ENCODE measurements at places on chromosomes 12 and 14. TPM values are rescaled to one million over a fixed set of nuclear protein-coding genes. Genes with fewer than 3 reads are reported as not detected.
A peak's percentile ranks its signal among the peaks of the same experiment; 100 is the strongest.

The PRH2 gene
- polyA plus RNA-seq, result not detected

The P3H3 gene
- 14.5 TPM for polyA plus RNA-seq

The BCAT1 gene
- polyA plus RNA-seq, result 1.3 TPM

DNA sequence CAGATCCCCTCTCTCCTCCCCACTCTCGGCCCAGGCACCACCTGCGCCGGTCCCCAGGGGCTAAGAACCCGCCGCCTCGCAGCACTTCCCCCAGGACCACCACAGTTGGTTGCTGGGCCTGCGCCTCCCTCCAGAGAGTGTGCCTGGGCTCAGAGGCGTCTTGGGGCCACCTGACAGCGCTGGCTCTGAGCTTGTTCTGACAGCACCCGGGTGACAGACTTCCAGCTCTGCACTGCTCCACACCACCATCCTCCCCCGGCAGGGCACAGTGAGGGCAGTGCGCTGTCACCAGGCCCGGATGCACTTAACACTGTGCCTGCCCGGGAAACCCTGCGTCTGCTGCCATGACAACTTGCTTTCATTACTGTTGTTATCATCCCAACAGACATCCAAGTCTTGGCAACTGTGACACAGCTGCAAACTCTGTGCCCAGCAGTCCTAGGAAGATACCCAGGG is 6.6 kb downstream of the BRF1 start:
- peak; percentile 67 for DNase-seq

DNA sequence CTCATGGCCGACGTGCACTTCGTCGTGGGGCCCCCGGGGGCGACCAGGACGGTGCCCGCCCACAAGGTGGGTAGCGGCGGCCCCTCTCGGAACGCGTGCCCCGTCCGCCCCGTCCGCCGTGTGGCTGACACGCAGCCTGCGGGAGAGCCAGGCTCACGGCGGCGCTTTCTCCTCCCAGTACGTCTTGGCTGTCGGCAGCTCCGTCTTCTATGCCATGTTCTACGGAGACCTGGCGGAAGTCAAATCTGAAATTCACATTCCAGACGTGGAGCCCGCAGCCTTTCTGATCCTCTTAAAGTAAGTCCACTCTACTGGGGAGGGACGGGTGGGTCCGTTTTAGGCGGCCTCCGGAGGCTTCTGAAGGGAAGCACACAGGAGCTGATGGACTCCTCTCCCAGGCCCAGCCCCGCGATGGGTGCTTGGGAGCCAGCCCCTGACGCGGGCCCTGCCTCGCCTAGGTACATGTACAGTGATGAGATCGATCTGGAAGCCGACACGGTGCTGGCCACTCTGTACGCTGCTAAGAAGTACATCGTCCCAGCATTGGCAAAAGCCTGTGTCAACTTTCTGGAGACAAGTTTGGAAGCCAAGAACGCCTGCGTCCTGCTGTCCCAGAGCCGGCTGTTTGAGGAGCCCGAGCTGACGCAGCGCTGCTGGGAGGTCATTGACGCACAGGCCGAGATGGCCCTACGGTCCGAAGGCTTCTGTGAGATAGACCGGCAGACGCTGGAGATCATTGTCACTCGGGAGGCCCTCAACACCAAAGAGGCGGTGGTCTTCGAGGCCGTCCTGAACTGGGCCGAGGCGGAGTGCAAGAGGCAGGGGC is 1.1 kb downstream of the BTBD6 start:
- DNase-seq, result no peak

- DNase-seq, result no peak
Measured at GRCh38 chr12:131384544-131384855, 326.4 kb upstream of the SFSWAP start.

DNA sequence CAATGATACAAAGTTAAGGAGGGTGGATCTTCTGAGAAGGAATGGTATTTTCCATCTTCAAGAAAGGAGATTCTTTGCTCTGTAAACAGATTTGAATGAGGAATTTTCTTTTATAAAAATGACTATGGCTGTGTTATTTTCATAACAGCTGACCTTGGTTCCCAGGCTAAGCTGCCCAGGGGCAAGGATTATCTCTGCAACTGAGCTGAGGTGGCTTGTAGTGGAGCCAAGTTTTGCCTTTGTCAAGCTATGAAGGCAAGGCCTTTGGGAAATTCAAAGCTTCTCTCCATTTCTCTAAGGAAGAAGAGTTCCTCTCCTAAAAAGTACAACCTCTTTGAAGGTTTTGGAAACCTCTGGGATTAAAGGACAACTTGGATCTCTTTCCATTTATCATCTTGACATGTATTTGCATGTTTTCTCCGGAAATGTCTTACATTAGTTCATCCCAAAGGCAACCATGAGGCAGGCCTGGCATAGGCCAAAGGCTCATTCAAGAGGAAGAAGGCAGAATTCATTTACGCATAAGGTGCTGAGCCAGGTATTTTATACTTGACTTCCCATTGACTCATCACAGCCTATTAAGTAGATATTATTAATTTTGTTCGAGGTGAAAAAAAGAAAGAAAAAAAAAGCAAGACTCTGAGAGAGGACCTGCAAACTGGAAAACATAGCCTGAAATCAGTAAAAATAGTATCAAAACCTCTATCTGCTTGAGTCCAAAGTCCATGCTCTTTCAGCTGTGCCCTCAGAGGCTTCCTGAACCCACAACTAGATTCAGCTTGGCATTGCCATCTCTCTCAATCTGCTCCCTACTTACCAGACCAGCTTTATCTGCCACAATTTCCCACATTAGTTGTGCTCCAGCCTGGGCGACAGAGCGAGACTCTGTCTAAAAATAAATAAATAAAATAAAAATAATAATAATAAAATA is 24.0 kb upstream of the CKAP4 start:
- DNase-seq, result no peak

DNA sequence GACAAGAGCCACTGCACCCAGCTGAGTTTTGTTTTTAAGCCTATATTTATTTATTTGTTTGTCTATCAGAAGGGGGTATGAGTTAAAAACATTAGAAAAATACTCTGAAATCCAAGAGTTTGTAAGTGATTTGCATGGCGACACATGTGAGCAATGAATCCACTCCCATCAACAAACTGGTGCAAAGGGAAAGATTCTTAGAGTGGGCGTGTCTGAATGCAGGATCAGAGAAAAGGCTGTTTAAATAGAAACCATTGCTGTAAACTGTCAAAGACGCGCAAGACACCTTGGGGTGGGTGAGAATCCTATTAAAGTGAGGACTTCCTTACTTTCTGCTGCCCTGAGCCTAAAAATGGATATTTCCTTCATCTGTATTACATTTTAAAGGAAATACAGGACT is 51.9 kb downstream of the ZFYVE26 start:
- DNase-seq, result no peak

- DNase-seq, result no peak
Measured at GRCh38 chr14:51534610-51535011, 117.1 kb upstream of the FRMD6 start.

GRCh38 chr12:41942354-41942753 is 202.3 kb downstream of the GXYLT1 start:
- peak; percentile 66 for DNase-seq

All from brain (organoid and tissue), 16 donors.